ENCODE measurements at places on chromosomes 16 and 17.

DNA sequence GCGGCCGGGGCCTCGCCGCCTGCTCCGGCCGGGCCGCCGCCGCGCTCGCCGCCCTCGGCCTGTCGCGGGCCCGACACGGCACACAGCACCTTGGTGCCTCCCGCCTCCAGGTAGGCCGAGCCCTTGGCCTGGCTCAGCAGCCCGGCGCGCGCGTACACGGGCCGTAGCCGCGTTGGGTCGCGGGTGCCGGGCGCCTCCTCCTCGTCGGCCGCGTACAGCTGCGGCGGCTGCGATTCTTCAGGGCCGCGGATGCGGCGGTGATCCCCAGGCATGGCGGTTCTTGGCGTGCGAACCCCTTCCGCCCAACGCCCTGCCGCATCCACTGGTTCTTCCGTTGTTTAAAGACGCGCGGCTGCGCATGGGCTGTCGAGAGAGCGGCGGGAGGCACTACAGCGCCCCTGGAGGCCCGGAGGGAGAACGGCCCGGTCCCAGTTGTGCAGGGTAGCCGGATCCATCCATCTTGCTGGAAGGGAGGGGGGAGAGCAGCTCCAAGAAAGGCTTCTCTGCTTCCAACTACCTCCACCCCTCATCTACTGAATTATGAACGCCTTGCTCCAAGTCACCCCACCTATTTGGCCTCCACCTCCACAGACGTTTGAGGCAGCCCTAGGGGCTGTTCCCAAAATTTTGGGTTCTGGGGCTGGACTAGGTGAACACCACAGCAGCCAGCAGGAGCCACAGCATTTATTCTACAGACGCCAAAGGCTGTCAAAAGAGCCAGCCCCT, at the start of gene EXOSC6:
TSS of gene EXOSC6 (minus strand) at position 312 of the 726 bp plus-strand sequence. CDS start at position 272, 40 bp downstream.
- peak; percentile 72 for DNase-seq

GRCh38 chr17:16325964-16326363, 27.3 kb downstream of the CENPV start:
- no peak for DNase-seq

- DNase-seq: no peak
Measured at GRCh38 chr17:75707079-75707571, 14.1 kb upstream of the ITGB4 start.

DNA sequence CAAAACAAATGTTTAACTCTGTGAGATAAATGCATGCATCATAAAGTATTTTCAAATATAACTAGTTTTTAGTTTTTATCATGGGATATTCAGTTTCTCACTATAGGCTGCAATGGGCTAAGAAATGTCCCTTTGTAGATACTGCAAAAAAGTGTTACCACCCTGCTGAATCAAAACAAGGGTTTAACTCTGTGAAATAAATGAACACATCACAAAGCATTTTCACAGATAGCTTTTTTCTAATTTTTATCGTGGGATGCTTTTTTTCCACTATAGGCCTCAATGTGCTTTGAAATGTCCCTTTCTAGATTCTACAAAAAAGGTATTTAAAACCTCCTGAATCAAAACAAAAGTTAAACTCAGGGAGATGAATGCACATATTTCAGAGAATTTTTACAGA, 541.1 kb downstream of the KCNJ18 start:
- no peak for DNase-seq

DNA sequence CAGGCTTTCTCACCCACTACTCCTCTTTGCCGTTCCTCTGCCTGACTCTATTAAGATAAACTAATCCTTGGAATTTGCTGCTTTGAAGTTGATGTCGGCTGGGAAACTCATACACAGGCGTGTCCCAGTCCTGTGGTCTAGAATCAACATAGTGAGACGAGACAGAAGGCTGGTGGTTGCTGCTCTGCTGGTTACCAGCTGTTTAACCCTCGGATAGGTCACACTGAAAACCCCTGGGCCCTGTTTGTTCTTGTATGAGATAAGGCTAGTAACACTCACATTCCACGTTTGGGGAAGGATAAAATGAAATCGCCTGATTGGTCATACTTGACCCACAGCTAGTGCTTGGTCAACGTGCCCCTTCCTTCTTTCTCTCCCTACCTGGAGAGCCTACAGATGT, 517.0 kb downstream of the CDH13 start:
- no peak for DNase-seq

GRCh38 chr17:2797226-2797625, 988 bp downstream of the RAP1GAP2 start:
- no peak for DNase-seq

GRCh38 chr17:78535273-78536197, 41.7 kb downstream of the DNAH17 start:
- no peak for DNase-seq

- DNase-seq: no peak
Measured at GRCh38 chr17:80214012-80214877, 5.9 kb downstream of the SGSH start.

- no peak for DNase-seq
Measured at GRCh38 chr17:59427996-59428395, 96.5 kb downstream of the YPEL2 start.

GRCh38 chr17:64732336-64733006, 70.4 kb upstream of the SMURF2 start:
- no peak for DNase-seq

GRCh38 chr17:39573447-39574298, 34.0 kb downstream of the NEUROD2 start:
- DNase-seq: no peak

GRCh38 chr17:80795754-80796153, 195.9 kb upstream of the CHMP6 start:
- DNase-seq: no peak

DNA sequence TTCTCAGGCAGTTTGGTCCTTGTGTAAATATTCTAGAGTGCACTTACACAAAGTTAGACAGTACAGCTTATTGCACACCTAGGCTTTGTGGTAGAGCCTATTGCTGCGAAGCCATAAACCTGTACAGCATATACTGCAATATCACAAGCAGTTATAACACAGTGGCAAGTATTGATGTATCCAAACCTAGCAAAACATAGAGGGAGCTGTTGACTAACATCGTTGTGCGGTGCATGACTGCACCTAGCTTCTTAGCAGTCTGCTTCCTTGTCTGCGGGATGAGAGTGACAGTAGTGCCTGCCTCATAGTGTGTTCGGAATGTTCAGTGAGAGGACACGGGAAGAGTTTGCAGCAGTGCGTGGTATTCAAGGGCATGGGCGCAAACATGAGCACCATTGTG, 78.9 kb downstream of the MPRIP start:
- DNase-seq: no peak

DNA sequence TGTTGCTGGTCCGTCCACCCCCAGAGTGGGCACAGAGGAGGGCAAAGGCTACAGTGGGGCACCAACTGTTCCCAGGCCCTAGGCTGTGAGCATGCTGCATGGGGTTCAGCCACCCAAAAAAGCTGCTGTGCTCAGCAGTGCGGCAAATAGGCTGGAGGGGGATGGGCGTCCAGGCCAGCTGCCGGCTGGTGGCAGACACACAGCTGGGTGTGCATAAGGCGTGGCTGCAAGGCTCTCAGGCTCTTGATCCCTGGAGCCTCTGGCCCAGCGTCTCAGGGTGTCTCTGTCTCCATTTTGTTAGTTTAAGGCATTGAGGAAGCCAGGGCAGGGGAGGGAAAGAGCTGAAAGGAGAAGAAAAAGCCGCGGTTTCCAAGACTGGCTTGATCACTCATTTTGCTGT, 8.8 kb downstream of the RPL19 start:
- no peak for DNase-seq

- no peak for DNase-seq
Measured at GRCh38 chr16:53949715-53950410, 245.9 kb downstream of the FTO start.

GRCh38 chr16:84058664-84059063, 16.1 kb upstream of the SLC38A8 start:
- no peak for DNase-seq

DNA sequence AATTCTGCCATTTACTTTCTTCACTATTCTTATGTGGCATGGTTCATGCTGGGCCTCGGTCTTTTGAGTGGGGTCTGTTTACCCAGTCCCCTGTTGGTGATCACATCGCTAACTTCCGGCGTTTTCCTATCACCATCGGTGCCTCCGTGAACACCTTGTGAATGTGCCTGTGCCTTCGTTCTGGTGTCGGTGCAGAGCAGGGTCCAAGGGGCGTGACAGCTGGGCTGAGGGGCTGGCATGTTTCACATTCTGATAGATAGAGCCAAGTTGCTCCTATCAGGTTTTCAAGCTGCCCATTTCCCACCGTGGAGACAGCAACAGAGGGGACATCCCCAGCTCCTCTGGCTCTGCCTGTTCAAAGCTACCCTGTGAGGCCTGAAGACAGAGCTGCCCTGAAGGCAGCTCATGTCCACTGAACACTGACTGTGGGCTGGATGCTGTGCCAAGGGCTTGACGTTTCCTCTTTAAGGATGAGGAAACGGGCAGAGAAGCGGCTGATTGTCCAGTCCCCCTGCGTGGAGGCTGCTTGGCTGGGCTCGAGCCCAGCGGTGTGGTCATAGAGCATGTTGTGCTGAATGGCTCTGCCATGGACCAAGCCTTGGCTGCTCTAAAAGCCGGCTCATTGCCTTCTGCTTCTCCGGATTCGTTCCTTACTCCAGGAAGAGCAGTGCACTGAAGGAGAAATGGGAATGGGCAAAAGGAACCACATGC, 17.0 kb downstream of the DHODH start:
- no peak for DNase-seq

DNA sequence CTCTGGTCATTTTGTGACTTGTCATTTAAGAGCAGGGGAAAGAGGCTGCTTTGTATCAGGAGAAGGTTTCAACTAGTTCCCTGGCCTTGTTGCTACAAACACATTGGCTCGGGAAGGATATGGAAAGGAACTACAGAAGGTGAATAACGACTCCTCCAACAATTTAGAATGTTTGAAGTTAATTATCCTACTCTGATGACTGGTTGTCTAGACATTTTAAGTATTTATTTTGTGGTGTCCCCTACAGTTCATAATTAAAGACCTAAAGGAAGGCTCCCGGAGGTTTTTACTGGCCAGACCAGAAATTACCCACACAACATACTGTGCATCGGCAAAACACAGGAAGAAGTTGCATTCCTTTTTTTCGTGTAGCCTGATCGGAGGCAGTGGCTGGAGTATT, 515.8 kb upstream of the SALL1 start:
- no peak for DNase-seq

DNA sequence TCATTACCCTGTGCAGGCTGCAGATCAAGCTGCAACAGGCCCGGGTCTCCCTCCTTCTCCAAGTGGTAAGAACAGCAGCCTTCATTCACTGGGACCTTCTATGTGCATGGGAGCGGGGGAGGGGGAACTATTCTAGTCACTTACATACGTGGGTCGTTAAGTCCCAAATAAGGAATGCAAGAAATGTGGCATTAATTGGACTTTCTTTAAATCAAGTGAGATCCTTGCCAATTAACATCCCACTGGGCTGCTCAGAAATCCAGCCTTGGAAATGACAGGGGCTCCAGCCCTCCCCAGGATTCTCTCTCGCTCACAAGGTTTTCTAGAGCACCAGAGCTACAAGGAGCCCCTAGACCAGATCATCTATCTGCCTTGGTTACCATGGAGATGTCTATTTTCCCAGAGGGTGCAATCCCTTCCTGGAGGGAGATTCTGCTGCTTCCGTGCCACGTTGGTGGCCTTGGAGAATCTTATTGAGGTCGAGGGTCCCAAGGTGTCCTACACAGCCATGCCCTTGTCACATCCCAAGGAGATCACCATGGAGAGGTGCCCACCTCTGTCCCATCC, 5.2 kb upstream of the EIF1 start:
- no peak for DNase-seq

- no peak for DNase-seq
Measured at GRCh38 chr16:31192856-31193642, 9.5 kb downstream of the PYCARD start.

DNA sequence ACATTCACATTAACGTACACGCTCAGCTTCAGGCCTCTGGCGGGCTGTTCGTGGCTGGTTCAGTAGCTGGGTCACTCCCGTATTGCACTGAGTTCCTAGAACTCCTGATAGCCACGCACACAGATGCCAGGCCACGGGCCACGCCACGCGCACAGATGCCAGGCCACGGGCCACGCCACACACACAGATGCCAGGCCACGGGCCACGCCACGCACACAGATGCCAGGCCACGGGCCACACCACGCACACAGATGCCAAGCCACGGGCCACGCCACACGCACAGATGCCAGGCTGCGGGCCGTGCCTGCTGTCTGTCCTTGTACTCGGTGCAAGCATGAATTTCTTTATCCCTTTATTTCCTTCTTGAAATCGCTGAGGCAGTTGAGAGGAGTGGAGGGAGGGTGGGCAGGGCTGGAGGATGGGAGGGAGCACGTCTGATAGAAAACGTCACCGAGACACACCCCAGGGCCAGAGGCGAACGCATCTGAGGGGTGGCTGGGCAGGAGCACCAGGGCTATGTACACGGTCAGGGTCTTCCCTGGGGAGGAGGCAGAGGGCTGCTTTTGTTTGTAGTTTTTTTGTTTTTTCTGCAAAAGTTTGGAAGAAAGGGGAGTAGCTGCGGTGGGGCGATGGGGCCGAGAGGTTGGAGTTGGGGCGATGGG, 8.6 kb upstream of the PABPN1L start:
- DNase-seq: no peak

DNA sequence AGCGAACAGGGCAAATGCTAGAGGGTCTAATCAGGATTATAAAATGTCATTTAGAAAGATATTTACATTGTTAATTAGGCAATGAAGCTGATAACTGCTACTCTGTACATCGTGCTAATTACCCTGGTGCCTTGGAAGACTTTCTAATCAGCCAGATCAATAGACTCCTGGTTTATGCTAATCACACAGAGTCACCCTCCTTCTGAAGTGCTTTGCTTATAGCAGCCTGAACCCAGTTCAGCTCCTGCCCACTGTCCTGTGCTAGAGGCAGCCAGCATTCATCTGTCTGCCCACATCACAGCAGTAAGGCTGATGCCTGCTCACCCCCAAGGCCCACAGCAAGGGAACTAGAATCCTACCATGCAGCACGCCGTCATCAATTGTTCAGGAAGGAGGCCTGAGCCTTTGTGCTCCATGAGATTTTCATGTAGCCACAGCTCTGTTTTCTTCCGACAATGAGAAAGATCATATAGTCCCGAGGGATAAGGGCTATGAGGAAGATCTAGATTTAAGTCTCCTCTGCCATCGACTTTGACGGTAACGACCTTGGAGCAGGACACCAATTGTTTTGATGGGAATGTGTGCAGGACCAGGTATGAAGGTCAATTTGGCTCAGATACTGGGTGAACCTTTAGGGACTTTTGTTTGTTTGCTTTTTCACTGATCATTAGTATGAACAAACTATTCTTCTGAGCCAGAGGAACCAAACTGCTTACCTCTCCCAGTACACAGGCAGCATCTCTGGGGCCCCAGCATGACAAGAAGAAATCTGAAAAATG, 12.5 kb upstream of the LYRM9 start:
- DNase-seq: no peak

DNA sequence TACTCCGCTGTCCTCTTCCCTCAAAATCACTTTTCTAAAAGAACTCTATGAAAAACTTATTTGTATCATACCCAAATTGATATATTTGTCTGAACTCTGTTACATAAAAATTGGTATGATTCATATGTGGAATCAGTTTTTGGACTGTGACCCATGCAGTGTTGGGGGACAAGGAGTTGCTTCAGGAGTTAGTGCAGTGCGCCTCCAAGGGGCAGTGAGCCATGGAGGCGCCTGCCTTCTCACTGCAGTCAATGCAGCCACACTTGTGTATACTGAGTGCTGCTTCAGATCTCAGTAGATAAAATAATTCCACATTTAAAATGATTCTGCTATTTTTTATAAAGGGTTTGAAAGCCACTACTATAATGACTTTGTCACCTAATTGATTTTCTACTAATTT, 32.5 kb downstream of the DGKE start:
- no peak for DNase-seq

GRCh38 chr16:4917117-4917516, 19.8 kb downstream of the PPL start:
- no peak for DNase-seq

All from cerebellar nuclear complex (tissue), 1 donor.